A549 (cell line): ENCODE measurements at places on chromosomes 1 and 21. TPM values are rescaled to one million over a fixed set of nuclear protein-coding genes. Genes with fewer than 3 reads are reported as not detected.

- peak; percentile 84 for DNase-seq
Observed at GRCh38 chr1:15975805-15976680, at the start of gene ZBTB17. Gene ZBTB17, minus strand, starts transcription at chr1:15976101. Its CDS starts 27,606 bp downstream, at chr1:15948495.

Gene GJA4
- not detected in 3 replicates for polyA plus RNA-seq

DNA sequence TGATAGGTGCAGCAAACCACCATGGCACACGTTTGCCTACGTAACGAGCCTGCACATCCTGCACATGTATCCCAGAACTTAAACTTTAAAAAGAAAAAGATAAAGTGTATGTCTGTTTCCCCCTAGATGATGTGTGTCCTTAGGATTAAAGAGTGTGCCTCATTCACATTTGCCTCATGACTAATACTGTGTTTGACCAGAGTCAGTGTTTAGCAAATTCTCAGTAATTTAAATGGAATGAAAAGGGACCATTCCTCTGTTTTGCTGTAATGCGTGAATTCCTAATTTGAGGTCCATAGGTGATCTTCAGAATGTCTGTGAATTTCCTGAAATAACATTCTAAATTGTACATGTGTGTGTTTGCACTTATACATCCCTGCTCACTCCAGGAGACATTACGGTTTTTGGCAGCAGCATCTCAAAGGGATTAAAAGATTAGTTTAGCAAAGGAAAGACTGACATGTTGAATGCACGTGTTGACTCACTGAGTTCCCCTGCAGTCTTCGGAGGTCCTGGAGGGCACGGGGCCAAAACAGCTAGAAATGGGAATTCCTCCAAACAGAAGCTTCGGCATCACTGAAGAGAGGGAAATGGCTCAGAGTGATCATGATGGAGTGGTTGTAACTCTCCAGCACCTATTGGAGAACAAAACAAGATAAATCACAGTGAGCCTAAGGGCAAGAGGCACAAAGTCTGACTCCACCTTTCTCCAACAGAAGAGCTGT, 19.1 kb upstream of the SLC35F3 start:
- DNase-seq, result peak; percentile 20

- no peak for DNase-seq
Observed at GRCh38 chr1:26127235-26128163, 15.9 kb downstream of the PDIK1L start.

GRCh38 chr21:45078877-45079281, 4.5 kb downstream of the ADARB1 start:
- no peak for DNase-seq

DNA sequence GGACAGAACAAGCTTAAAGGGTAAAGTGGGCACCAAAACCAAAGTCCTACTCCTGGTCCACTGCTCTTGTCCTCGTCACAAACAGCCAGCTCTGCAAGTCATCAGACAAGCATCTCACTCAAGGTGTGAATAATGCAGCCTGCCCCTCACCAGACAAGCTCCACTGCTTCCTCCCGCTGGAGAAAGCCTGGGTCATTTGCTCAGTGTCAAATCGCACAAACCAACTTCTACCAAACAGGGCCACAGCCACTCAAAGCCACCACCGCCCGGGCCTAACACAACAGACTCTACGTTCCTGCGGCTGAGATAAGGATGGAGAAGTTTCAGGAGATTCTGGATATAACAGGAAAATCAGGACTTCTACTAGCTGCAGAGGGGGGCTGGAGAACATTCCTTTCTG, 3.3 kb downstream of the SSBP3 start:
- DNase-seq, result no peak

DNA sequence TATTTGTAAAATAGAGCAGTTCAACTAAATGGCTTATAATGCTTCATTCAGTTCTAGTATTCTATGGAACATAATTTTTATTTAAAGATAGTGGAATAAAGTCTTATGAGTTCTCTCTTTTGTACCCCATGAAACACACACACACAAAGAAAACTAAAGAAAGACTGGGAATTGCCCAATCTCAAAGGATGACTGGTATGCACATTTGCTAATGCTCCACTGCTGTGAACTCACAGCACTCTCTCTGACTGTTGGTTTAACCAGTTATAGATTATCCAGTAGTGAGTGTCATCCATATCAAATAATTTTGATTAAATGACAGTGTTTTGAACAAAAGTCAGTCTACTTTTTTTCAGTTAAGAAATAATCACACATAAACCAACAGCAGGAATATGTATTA, 1082.4 kb upstream of the B3GALT2 start:
- no peak for DNase-seq

Gene S100A8
- polyA plus RNA-seq, result not detected in 3 replicates

- DNase-seq, result no peak
Observed at GRCh38 chr1:246959944-246960693, 28.4 kb upstream of the AHCTF1 start.

GRCh38 chr21:42980312-42981213, 6.2 kb downstream of the PKNOX1 start:
- DNase-seq, result no peak

Gene RAB13
- 150 to 162 TPM (median 160 TPM) in 3 replicates for polyA plus RNA-seq

GRCh38 chr1:59332983-59333382, 36.1 kb downstream of the FGGY start:
- DNase-seq, result no peak

GRCh38 chr1:40592107-40592803, 60.8 kb downstream of the ZNF684 start:
- DNase-seq, result no peak

Gene HSD3B2
- polyA plus RNA-seq, result not detected in 3 replicates

Gene S100A3
- polyA plus RNA-seq, result 71.1 to 88.9 TPM (median 74.0 TPM) in 3 replicates

Gene TAS1R3
- polyA plus RNA-seq, result 0.14 to 0.24 TPM (median 0.15 TPM) in 3 replicates

Gene YOD1
- 9.5 to 10.3 TPM (median 10.3 TPM) in 3 replicates for polyA plus RNA-seq

DNA sequence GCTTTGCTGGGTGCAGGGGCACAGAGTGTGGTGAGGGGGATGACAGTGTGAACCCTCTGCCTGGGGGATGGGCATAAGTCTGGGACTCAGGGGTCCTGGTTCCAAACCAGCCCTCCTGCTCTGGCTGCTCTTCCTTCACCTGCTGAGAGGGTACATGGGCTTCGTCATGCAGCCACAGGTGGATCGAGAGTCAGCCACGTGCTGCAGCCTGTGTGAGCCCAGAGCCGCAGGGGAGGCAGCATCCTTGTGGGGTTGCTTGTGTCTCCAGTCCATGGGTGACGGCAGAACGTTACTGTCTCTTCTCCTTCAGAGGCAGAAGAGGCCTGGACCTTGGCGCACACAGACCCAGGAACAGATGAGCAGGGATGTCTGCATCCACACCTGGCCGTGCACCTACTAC, 12.1 kb downstream of the SNAP47 start:
- DNase-seq, result no peak

DNA sequence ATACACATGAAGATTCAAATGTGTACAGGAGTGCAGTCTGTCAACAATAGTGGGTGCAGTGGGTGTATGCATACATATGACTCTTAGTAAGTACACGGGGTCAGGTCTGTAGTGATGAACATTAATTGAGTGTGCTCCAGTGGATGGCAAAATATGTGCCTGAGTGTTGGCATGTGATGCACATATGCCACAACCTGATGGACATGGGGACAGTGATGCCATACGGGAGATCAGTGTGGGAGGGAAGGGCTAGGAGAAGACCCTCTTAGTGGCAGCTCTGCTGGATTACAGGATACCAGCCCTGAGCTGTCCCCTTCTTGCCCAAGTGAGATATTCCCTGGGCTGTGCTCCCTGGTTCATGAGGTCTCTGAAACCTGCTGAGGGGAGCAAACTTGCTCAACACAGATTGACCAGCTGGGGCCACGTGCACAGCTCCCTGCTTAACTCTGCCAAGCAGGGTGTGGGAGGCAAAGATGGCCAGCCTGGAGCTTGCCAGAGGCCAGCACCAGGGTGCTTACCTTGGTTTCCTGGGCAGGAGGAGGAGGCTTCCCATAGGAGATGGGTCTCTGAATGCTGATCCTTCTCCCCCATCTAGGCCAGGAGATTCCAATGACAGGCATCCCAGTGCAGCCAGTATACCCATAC, 2.2 kb downstream of the SHISA4 start:
- DNase-seq, result no peak

GRCh38 chr21:39232861-39233291, 49.6 kb upstream of the PSMG1 start:
- DNase-seq, result no peak

Gene NBPF20
- polyA plus RNA-seq, result 1.3 to 1.6 TPM (median 1.5 TPM) in 3 replicates

- DNase-seq, result no peak
Observed at GRCh38 chr1:94154989-94155388, 34.0 kb upstream of the ABCA4 start.

Gene UBXN10
- not detected in 3 replicates for polyA plus RNA-seq

DNA sequence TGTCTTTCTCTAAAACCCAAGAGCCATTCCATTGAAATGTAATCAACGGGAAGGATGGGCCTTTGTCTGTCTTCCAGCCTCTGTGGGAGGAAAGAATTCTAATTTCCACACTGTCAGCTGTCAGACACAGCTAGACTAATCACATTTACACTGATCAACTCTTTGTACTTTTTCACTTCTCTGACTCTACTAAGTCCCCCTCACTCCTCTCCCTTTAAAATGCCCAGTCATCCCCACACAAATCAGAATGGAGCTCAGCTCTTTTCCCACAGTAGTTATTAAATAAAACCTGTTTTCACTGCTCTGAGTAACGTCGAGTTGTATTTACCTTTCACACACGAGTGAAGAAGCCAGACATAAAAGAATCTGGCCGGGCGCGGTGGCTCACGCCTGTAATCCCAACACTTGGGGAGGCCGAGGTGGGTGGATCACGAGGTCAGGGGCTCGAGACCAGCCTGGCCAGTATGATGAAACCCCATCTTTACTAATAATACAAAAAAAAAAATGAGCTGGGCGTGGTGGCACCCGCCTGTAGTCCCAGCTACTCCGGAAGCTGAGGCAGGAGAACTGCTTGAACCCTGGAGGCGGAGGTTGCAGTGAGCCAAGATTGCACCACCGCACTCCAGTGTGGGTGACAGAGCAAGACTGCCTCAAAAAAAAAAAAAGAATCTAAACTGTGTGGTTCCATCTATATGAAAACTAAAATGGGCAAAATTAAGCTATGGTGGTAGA, 13.3 kb downstream of the ZBTB8OS start:
- no peak for DNase-seq

Gene EDARADD
- polyA plus RNA-seq, result 1.5 to 2.1 TPM (median 2.0 TPM) in 3 replicates

Gene MEX3A
- 3.3 to 4.9 TPM (median 4.4 TPM) in 3 replicates for polyA plus RNA-seq

GRCh38 chr1:67818725-67819301, 14.5 kb downstream of the GNG12 start:
- no peak for DNase-seq

Gene SLC6A9
- 11.1 to 17.7 TPM (median 17.3 TPM) in 3 replicates for polyA plus RNA-seq

Gene TRIM63
- polyA plus RNA-seq, result not detected in 3 replicates

DNA sequence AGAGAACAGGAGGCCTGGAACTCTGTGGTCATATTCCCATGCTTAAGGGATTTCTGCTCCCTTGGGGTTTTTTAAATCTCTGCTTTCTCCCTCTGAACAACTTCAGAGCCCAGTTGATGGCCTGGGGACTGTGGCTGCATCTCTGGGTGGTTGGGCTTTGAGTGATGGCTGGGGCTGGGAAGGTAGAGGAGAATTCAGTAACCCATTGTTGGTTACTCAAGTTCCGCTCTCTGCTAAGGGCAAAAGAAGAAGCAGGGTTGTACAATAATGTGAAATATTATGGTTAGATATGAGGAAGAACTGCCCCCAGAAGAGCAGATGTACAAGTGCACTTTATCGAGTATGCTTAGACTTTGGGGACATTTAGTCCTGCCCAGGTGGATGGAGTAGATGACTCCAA, 72.1 kb upstream of the CNTN2 start:
- DNase-seq, result no peak

DNA sequence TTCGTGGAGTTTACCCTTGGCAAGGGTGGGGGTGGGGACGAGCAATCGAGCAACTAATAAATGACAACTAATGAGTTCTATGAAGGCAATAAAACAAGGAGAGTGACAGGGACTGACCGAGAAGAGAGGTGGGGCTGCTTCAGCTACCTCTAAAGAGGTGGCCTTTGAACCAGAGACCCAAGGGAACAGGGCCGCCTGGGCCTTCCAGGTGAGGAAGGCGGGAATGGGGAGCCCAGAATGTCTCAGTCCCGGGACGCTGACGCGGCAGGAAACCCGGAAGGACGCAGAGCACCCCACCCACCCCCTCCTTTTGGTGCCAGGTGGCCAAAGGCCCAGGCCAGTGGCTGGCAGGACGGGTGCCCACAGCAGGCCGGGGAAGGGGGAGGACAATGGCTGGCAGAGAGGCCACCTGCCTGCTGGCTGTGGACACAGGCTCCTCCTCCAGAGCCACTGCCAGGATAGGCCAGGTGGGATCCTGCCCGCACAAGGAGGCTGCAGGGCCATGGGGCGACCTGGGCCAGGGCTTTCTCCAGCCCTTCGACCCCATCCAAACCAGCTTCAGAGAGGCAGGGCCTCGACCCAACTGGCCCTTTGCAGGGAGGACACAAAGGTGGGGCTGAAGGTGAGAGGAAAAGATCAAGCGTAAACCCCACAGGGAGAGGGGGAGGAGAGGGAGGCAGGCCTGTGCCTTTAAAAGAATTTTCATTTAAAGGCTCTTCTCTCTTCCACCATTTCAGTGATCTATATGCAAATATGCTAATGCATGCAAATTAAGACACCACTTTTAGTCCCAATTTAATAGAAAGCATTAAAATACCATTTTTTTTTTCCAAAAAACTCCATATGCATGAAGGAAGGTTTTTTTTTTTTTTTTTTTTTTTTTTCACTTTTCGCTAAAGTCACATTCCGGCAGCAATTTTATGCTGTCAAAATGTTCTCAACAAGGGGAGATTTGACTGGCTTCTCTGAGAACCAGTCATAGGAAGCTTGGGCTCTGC, 58.1 kb downstream of the CASZ1 start:
- no peak for DNase-seq

- DNase-seq, result no peak
Observed at GRCh38 chr1:67596674-67597073, 88.3 kb upstream of the GADD45A start.

DNA sequence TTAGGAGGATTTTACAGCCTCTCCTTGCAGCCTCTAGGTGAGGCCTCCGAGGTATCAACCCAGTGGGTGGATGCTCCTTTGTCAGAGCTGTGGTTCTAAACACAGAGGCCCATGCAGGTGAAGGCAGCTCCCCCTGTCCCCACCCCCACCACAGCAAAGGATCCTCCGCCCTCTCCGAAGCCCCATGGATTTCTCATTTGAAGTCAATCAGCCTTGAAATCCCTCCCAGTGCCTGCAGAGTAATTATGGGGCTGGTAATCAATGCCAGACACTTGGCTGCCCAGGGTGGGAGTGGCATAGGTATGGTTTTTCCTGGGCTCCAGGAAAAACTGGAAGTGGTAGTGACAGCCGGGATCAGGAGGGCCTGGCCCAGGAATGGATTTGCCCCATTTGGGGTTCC, 119.5 kb upstream of the CSF3R start:
- no peak for DNase-seq

Gene FALEC
- polyA plus RNA-seq, result 0.28 to 0.80 TPM (median 0.74 TPM) in 3 replicates

Gene MSH4
- 0.03 TPM in 1 of 3 replicates, not detected in the others for polyA plus RNA-seq

- DNase-seq, result no peak
Observed at GRCh38 chr21:26011292-26011940, 159.2 kb downstream of the APP start.

Gene MATN1
- 0.05 to 0.17 TPM (median 0.10 TPM) in 3 replicates for polyA plus RNA-seq

GRCh38 chr21:38976900-38977299, 171.2 kb downstream of the ETS2 start:
- no peak for DNase-seq

GRCh38 chr21:24224422-24224821, 1382.9 kb downstream of the MRPL39 start:
- DNase-seq, result no peak

Gene PCSK9
- polyA plus RNA-seq, result 2.7 to 7.3 TPM (median 4.9 TPM) in 3 replicates

Gene SLC9C2
- not detected in 3 replicates for polyA plus RNA-seq

Gene LINGO4
- polyA plus RNA-seq, result not detected in 3 replicates
